IPS DF 6.9 (cell line): ENCODE measurements at places on chromosomes 4 and X.
A peak's percentile ranks its signal among the peaks of the same experiment; 100 is the strongest.

DNA sequence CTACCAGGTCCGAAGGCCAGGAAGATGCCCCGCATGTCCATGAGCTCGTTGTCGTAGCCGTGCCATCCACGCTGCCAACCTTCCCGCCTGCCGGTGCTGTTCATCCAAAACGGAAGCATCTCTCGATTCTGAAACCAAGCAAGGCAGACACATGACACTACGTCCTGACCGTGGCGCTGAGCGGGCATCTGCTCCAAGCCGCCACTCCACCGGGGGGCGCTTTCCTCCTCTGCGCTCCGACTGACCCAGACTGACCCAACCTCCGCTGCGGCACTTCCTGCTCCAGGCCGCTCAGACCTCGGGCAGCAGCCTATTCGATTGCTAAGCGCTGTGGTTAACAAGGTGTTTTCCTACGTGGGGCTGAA lies 120.5 kb downstream of the ENPP6 start:
- DNase-seq, result peak; percentile 73

- DNase-seq, result no peak
Observed at GRCh38 chrX:124940531-124940930, 379.1 kb upstream of the TEX13C start.

- DNase-seq, result no peak
Observed at GRCh38 chr4:100985576-100985975, 361.8 kb downstream of the PPP3CA start.

GRCh38 chrX:25344161-25344936 lies 328.6 kb upstream of the ARX start:
- no peak for DNase-seq

GRCh38 chrX:134684956-134685355 lies 26.7 kb upstream of the PLAC1 start:
- DNase-seq, result no peak

DNA sequence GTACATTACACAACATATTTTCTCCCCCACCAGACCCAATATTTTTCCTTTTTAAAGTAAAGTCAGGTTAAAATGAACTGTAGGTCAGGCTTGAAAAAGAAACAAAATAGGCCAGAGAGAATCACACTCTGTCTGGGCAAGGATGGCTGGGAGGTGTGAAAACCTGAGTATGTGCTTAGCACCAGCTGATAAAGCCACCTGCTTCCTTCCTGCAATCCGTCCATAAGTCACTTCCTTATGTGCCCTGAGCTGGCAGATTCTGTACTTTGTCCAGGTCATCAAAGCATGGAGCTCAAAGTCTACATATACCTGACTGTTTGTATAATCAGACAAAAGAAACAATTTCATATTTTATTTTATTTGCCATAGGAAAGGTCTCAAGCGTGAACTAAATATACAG lies 37.7 kb downstream of the ANTXR2 start:
- DNase-seq, result no peak

DNA sequence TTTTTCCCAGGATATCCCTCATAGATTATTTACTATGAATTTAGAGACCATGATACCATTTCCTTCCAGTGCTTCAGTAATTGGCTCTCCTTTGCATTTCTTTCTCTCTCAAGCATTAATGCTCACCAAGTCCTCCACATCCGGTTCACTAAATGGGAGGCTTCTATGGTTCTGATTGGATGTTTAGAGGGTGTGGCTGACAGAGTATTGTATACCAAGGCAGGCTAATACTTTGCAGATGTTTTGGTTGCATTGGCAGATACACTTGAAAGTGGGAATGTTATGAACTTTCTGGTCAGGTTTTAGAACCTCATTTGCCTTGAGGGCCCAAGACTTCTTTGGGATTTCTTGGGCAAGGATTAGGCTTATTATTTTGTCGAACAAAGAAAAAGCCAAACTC lies 24.2 kb downstream of the CBLL2 start:
- no peak for DNase-seq
